ENCODE measurements at places on chromosomes 1 and 21.

- DNase-seq = peak; percentile 87
Observed at GRCh38 chr1:1122078-1122811, 6.4 kb upstream of the C1orf159 start.

DNA sequence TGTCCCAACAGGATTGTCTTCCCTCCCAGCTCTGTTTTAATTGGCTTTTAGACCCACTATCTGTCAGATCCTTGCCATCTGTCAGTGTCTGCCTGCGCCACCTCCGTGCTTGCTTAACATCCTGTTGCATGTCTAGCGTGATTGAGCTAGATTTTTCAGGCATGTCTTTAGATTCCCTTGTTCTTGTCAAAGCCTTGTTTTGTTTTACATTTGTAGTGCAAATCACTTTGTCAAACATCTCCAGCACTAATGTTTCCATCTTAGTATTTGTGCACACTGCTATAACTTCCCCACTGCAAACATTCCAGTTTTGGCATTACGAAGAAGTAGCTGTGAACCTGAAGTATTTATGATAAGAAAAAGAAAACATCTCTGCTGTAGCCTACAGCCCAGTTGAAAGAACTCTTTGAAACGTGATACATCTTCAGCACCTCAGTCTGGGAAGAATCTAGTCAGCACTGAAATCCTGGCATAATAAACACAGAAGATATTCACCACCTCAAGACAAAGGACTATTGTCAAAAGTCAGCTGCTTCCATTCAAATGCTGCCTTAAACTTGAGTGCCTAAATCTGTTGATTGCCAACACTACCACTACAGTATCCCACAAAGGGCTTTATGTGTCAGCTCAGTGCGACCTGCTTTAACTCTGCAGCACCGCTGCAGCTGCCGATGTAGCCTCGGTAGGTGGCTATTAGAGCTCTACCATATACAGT, 105.0 kb downstream of the FNBP1L start:
- no peak for DNase-seq

DNA sequence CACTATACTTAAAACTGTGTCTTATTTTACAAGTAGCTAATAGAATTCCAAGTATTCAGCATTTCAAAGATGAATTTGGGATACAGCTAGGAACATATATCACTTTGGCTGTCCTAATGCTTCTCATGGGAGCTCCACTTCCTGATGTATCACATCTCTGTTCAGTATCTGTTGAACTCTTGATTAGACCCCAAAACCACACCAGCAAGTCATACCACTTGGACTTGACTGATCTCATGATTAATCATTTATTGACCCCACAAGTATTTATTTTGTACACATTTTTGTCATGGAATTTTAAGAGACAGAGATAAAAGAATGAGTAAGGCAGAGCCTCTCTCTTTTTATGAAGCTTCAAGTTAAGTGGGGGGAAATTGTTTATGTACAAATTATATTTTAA, 30.0 kb downstream of the TMPRSS15 start:
- no peak for DNase-seq

- DNase-seq = no peak
Observed at GRCh38 chr1:67724928-67725560, 40.0 kb downstream of the GADD45A start.

GRCh38 chr1:109579491-109579890, 31.1 kb downstream of the GNAI3 start:
- DNase-seq = no peak

GRCh38 chr1:56222914-56223540, 356.3 kb downstream of the PLPP3 start:
- no peak for DNase-seq

DNA sequence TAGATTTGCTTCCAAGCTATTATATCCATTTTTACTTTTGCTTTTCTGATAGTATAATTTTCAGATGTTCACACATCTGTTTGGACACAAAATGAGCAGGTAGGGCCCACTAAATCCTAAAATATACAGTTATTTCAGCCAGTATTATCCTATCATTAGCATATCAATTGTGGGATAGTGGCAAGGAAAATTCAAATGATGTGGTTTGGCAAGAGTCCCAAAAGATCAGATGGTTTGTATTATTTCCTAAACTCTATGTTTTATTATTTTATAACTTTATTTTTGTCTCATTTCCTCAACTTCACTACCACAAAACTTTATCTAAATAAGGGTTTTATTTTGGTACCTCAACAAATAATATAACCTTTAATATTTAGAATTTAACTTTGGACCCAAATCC, 1659.6 kb downstream of the NCAM2 start:
- no peak for DNase-seq

DNA sequence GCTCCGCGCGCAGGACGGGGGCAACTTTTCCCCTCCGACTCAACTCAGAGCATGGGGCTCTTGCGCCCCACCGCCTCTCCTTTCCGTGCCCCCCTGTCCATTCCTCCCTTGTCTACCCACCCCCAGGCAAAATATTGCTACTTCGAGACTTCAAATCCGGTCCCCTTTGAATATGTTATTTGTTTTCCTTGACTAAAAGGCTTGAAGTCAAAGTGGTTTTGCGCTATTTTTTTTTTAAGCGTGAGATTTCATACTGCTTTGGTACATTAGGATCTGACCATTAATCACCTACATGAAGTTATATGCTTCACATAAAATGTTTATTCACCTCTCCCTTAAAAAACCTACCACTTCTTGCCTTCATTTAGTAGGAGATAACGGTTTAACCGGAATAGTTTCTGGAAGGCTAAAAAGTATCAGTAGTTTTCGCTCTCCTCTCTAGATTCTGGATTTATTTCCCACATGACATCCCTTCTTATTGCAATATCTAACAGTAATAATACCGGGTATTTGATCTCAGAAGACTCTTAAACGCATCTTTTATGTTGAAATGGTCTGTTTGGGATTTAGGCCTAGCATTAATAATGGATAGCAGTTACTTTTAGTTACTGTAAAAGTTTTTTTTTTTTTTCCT, 1.6 kb downstream of the NFIA start:
- DNase-seq = no peak

DNA sequence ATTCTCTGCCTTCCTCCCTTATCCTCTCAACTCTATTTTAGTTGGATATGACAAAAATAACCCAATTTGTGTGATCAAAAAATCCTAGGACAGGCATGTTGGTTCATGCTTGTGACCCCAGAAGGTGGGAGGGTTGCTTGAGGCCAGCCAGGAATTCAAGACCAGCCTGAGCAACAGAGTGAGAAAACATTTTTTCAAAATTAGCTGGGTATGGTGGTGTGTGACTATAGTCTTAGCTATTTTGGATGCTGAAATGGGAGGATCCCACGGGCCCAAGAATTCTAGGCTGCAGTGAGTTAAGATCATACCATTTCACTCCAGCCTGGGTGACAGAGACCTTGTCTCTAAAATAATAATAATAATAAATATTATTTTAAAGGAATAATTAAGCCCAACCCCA, 1383.1 kb upstream of the ADGRL2 start:
- DNase-seq = no peak

DNA sequence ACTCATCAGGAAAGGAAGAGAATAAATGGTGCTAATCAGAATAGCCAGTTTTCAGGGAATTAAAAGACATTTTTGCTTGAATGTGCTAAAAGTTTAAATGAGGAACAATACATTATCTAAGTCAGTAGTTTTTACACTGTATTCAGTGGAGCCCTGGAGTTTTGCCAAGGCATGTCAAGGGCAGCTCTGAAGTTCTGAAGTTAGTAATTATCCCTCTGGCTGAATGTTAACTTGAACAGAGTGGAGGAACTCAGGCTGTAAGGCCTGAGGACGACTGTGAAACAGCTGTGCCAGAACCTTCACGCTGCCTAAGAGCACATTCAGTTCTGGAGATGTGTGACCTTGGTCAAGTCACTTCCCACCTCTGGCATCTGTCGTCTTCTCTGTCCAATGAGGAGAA, 68.1 kb downstream of the EDEM3 start:
- DNase-seq = no peak

DNA sequence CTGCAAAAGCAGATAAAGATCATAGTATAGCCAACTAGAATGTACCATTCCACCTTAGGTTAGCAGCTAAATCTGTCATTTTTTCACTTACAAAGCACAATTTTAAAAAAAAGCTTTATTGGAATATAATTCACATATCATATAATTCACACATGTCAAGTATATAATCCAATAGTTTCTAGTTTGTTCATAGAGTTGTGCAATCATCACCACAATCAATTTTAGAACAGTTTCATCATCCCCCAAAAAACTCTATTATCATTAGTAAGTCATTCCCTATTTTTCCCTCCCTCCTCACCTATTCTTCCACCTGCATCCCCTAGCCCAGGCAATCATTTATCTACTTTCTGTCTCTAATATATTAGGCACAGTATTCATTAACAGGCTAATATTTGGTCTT, 32.0 kb upstream of the INSL5 start:
- no peak for DNase-seq

DNA sequence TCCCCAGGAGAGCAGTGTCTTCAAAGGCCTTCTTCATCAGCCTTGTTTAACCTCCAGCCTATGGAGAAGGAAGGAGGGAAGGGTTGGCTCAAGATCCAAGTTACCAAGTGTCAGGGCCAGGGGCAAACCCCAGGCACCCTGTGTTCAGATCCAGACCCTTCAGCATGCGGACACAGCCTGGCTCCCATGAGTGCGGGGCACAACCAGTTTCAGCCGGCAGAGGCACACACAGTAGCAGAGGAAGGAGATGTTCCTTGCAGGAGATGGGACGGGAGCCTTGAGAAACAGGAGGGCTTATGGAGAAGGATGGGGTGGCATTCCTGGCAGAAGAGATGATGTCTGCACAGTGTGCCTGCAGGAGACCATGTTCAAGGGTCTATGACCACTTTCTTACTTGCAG, 161.7 kb upstream of the EDN2 start:
- no peak for DNase-seq

GRCh38 chr1:228228601-228229074, 20.8 kb downstream of the OBSCN start:
- no peak for DNase-seq

DNA sequence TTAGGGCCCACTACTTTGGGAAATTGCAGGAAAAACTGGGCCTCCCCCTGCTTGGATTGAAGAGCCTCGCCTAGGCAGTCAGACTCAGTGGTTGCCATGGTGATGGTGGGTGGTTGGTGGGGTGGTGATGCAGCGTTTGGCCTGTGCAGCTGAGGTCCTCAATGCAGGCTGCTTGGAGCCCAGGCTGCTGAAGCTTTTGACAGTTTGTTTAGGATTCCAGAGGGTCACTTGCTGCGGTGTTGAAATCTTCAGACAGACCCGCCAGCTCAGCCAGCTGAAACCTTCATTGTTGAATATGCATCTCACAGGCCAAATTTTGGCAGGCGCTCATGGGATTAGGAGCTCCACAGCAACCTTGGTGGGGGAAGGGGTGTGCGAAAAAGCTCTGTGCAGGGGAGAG, 67.9 kb downstream of the CACNA1E start:
- no peak for DNase-seq

DNA sequence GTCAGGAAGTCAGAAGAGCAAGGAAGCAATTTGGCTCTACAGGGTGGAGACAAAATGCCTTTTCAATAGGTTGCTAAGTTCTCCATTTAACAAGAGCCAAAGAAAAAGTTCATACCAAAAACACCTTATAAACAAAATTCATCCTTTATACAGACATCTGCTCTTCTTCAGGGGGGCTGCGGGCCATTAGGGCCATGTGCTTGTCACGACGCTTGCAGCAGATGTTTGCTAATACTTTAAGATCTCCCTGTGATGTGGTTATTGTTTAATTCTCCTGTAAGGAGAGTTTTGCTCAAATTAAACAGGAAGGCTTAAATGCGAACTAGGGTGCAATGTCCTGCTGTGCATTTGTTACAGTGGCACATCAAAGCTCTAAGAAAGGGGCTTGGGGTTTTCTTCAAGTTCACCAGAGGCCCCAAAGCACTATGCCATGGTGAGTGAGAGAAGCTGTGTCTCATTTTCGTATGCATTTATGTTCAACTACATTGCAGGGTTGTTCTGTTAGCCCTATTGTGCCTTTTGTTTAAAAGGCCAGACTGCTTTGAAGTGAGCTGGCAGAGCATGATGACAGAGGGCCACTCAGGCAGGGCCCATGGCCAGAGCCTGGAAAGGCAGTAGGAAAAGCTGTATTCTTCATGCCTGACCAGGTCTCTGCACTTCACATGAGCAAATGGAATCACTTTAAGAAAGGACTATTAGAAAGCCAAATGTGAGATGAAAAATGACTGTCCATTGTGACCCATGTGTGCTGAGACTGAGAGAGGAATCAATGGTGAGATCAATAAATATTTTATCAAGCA, 24.8 kb upstream of the NTPCR start:
- no peak for DNase-seq
